ENCODE measurements at places on chromosomes 3 and 15.

GRCh38 chr3:142586803-142587406, 8.4 kb upstream of the ATR start:
- no peak for DNase-seq

DNA sequence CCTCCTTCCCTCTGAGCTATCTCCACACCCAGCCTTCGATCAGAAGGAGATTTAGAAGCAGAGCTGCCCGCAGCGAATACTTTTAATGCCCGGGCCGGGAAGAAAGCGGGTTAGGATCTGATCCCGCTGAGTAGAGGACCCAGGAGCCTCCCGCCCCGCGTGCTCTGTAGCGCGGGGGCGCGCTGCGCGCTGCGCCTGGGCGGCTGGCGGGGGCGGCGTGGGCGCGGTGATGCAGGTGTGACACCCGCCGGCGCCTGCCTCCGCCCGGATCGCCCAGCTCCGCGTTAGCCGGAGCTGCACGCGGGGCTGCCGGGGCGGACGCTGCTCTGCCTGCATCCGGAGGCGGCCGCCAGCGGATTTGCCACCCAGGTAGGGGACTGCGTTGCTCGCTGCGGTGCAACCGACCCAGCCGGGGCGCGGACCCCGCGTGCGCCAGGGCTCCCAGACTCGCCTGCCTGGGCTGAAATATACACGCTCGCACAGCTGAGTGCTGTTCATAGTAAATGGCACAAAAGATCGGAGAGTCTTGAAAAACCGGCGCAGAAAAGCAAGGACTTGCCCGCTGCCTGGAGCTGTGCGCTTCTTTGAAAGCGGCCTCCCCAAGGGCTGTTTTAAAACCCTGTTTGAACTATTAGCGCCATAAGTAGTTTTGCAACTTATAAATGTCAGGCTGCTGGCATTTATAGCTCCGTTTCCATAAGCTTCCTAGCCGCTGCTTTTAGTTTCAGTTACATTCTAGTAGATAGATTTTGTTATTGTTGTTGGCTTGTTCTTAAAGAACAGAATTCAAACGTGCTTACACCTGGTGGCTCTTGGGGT, at the start of gene SV2B:
Gene SV2B, plus strand, starts transcription at position 263 of the 819 bp plus-strand sequence. CDS start 126,007 bp downstream, outside the sequence.
- DNase-seq: no peak

- no peak for DNase-seq
These were observed 114.0 kb downstream of the LRRC28 start for GRCh38 chr15:99365242-99365641.

DNA sequence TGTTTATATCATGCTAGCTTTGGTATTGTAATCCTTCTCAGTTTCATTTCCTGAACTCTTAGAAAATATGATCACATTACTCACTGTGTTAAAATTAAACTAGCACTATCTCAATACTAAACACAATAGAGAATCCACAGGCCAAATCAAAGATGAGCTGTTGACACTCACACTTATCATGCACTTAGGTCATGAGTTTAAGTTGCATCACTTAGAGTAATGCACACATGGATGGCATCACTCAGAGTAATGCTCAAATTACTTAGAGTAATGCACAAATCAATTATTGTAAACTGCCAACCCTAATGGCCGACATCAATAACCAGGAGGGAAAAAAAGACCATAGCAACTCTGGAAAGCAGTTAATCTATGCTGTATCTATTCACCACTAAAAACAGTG, 40.0 kb upstream of the MCF2L2 start:
- DNase-seq: no peak

- DNase-seq: no peak
These were observed 24.8 kb downstream of the UQCC5 start for GRCh38 chr3:52561028-52561747.

GRCh38 chr3:146705225-146705624, 100.1 kb upstream of the PLSCR5 start:
- no peak for DNase-seq

- no peak for DNase-seq
These were observed 162.9 kb downstream of the VGLL4 start for GRCh38 chr3:11480663-11481298.

- no peak for DNase-seq
These were observed 38.5 kb upstream of the DUSP7 start for GRCh38 chr3:52094571-52095485.

GRCh38 chr3:3766140-3766539, 33.1 kb upstream of the LRRN1 start:
- no peak for DNase-seq

- no peak for DNase-seq
These were observed 89.9 kb upstream of the MITF start for GRCh38 chr3:69649120-69650065.

DNA sequence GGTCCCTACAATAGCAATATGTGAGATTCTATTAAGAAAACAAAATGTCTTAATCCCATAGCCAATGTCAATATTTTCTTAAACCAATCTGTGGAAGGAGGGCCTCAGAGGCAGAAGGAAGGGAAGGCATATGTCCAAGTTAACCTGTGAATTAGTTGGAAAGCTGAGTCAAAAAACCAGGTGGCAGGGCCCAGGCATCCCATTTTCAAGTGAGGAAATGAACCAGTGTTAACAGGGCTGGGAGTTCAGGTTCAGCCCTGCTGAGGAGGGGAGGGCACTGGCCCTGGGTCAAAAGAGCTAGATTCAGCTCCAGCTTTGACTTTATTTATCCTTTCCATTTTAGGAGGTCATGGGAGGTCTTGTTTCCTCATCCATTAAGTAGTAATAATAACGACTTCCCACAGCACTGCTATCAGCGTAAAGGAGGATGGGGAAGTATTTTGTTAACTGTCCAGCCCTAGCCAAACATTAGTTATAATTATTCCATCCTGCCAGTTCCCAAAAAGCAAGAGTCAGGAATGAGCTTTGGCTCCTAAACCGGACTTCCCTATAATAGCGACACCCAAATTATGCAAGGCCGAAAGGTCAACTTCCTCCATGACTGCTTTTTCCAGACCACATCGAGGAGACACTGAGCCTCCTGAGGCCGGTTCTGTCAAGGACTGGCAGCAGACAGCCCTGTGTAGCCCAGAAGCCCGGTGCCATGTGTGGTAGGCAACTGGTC, 3.2 kb downstream of the MASP1 start:
- no peak for DNase-seq

DNA sequence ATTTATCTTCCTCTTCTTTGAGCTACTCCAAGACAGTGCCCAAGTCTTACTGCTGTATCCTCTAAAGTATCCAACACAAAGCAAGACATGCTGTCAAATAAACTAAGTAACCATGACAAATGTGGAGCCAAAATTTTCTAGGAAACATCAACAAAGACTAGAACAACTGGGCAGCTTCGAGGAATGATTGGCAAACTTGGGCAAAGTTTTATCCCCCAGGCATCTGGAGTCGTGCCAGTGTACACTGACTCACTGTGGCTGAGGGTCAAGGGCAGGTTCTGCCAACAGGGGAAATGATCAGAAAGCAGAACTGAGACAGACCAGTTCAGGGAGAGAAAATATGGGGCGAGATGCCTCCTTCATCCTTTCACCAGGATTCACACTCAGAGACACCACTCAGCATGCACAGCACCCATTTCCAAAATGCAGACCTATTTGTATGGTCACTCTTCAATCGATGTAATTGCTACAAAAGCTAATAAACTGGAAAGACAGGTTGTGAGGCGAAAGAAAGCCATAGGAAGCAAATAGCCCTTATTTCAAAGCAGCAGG, 65.8 kb downstream of the MB21D2 start:
- DNase-seq: no peak

- DNase-seq: no peak
These were observed 40.8 kb downstream of the MRAS start for GRCh38 chr3:138389144-138389601.

DNA sequence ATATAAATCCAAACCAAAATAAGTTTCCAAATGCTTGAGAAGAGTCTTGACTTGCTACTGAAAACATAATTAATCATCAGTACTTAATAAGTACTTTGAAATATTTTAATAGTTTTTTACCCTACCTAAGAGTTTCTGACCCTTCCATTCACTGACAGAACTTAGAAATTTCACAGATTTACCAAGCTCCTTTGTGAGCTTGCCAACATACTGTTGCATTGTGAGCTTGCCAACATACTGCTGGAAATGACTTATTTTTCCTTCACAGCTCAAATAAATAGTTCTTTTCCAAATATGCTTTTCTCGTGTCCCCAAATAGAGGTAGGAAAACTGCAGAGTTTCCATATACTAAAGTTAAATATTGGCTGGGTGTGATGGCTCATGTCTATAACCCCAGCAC, 9.6 kb upstream of the AADAC start:
- no peak for DNase-seq

GRCh38 chr3:83354205-83354604, 1592.8 kb upstream of the GBE1 start:
- DNase-seq: no peak

All from GM18507 (cell line).